Type B pancreatic cell (in vitro differentiated cells): ENCODE measurements at places on chromosomes 3 and 15. TPM values are rescaled to one million over a fixed set of nuclear protein-coding genes. Genes with fewer than 3 reads are reported as not detected.
A peak's percentile ranks its signal among the peaks of the same experiment; 100 is the strongest.

- no peak overlapping the region for H3K27ac ChIP-seq
- DNase-seq, result no peak
- H3K4me1 ChIP-seq, result no peaks in the 10 kb centered on the region
- H3K27me3 ChIP-seq, result no peaks in the 10 kb centered on the region
- no peaks in the 10 kb centered on the region for H3K36me3 ChIP-seq
Observed at GRCh38 chr15:56523521-56523920, 58.6 kb upstream of the MNS1 start.

GRCh38 chr15:71758711-71759110 is 51.6 kb upstream of the NR2E3 start:
- no peaks in the 10 kb centered on the region for H3K27me3 ChIP-seq
- H3K4me1 ChIP-seq, result peaks cover 4% of the 10 kb centered on the region
- H3K27ac ChIP-seq, result no peak overlapping the region
- peaks cover 34% of the 10 kb centered on the region for H3K36me3 ChIP-seq
- no peak for DNase-seq

DNA sequence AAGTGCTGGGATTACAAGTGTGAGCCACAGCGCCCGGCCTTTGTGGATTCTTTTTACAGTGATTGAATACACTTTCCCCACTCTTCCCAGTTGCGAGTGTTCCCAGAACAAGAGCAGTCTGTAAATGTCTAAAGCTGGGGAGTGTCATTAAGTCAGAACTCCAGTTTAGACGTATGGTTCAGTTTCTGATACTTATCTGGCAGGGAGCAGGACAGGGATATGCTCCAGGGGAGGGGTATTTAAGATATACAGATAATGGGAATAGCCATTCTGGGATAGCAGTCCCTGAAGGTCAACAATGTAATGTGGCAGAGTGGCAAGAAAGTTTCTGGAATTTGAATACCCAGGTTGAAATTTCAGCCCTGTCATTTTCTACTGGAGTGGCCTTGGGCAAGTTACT is 164.1 kb downstream of the SSR3 start:
- H3K27ac ChIP-seq, result no peak overlapping the region
- H3K4me1 ChIP-seq, result peaks cover 22% of the 10 kb centered on the region
- no peak for DNase-seq
- no peaks in the 10 kb centered on the region for H3K36me3 ChIP-seq
- H3K4me3 ChIP-seq, result no peak overlapping the region

DNA sequence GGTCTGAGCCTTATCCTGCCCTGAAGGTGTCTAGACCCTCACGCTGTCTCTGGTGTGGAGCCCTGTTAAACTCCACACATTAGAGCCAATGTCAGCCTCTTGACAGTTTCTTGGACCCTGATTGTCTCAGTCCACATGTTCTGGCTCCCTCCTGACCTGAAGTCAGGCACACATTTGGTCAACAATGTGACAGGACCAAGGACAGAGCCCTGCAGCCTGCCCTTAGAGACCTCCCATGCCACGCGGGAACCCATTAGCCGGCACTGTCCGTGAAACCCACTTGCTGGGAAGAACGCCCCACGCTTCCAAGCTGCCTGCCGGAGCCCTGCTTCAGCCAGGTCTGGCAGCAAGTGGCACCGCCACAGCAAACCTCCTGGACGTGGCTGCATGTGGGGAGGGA is 162.7 kb upstream of the LINGO1 start:
- no peak for DNase-seq
- H3K36me3 ChIP-seq, result no peaks in the 10 kb centered on the region
- H3K27ac ChIP-seq, result no peak overlapping the region
- H3K4me1 ChIP-seq, result no peaks in the 10 kb centered on the region
- H3K4me3 ChIP-seq, result no peak overlapping the region

- H3K27ac ChIP-seq, result no peak overlapping the region
- H3K36me3 ChIP-seq, result no peaks in the 10 kb centered on the region
Observed at GRCh38 chr3:10377148-10377725, 56.3 kb upstream of the SEC13 start.

GRCh38 chr3:71786551-71786950 is 1.6 kb upstream of the PROK2 start:
- H3K4me1 ChIP-seq, result peaks cover 10% of the 10 kb centered on the region
- H3K27ac ChIP-seq, result no peak overlapping the region
- peaks cover 73% of the 10 kb centered on the region for H3K27me3 ChIP-seq
- H3K4me3 ChIP-seq, result no peak overlapping the region
- no peaks in the 10 kb centered on the region for H3K36me3 ChIP-seq
- no peak for DNase-seq

DNA sequence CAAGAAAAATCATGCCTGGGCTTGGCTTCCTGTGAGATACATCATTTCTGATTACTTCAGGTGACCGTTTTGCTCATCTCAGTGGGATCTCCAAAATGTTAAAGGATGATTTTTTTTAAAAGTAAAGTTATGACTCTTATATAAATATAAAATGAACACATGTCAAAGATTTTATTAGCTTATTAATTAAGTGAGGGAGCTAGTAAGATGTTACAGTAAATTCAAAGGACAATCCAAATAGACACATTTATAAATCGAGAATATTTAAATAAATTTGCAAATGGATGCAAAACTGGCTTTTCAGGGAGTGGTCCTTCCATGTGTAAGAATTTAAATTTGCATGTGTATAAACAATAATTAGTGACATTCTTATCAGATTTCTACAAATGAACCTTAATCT is 87.0 kb downstream of the IQCH start:
- no peak for DNase-seq
- H3K36me3 ChIP-seq, result peaks cover 8% of the 10 kb centered on the region
- H3K27ac ChIP-seq, result no peak overlapping the region
- no peak overlapping the region for H3K4me3 ChIP-seq
- H3K27me3 ChIP-seq, result no peaks in the 10 kb centered on the region
- H3K4me1 ChIP-seq, result no peaks in the 10 kb centered on the region

DNA sequence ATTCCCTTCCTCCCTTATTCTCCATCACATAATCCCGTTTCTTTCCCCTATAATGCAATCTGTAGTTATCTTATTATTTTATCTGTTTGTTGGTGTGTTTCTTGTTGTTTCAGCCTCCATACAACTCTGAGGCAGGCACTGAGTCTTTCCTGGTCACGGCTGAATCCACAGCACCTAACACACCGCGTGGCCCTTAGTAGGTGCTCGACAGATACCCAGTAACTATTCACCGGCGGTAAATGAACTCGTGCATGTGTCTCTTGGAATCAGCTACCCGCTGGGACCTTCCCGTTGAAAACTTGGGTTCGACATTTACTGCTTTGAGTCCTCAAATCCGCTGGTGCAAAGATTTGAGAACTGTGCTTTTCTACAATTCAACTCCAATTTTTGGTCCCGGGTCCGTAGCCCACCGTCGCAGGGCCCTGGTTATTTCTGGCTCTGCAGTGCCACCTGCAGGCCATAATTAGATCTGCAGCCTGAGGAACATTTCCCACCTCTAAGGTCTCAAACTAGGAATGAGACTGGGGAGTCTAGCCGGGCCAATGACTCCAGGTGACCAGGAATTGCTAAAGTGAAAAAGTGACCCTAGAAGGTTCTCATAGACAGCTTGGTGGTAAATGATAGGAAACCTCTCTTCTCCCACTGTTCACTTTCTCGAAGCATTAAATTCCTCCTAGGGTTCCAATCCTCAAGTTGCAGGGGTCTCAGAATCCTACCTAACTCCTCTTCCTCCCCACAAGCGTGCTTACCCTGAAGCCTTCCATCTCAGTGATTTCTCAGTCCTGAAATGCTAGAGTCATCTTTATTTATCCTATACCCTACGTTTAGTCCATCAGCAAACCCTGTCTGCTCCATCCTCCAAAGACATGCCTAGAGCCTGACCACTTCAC is 40.0 kb upstream of the TRH start:
- peaks cover 8% of the 10 kb centered on the region for H3K4me1 ChIP-seq
- DNase-seq, result no peak
- no peak overlapping the region for H3K27ac ChIP-seq
- no peaks in the 10 kb centered on the region for H3K27me3 ChIP-seq
- peak overlapping the region; percentile 58 for H3K4me3 ChIP-seq
- peaks cover 3% of the 10 kb centered on the region for H3K36me3 ChIP-seq

Gene CPN2
- total RNA-seq, result not detected in 2 replicates
